Effector memory CD8-positive, alpha-beta T cell (primary cell): ENCODE measurements at places on chromosomes 2 and 18.

GRCh38 chr2:177816766-177817165 lies 255.8 kb downstream of the PDE11A start:
- DNase-seq = no peak

GRCh38 chr2:130878316-130878715 lies 41.6 kb downstream of the ARHGEF4 start:
- DNase-seq = no peak

DNA sequence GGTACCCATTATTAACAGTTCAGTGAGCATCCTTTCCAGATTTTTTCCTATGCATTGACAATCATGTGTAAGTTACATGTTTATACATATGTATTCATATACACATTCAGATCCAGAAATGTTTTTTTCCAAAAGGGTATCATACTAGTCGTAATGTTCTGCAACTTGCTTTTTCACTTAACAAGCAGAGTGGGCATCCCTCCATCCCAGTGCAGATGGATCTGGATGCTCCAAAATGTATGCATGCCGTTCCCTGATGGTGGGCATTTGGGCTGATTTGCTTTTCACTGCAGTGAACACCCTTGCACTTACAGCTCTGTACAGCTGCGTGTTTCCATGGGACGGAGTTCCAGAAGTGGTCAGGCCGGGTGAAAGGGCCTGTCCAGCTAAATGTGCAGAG lies 57.0 kb downstream of the DNMT3A start:
- no peak for DNase-seq

DNA sequence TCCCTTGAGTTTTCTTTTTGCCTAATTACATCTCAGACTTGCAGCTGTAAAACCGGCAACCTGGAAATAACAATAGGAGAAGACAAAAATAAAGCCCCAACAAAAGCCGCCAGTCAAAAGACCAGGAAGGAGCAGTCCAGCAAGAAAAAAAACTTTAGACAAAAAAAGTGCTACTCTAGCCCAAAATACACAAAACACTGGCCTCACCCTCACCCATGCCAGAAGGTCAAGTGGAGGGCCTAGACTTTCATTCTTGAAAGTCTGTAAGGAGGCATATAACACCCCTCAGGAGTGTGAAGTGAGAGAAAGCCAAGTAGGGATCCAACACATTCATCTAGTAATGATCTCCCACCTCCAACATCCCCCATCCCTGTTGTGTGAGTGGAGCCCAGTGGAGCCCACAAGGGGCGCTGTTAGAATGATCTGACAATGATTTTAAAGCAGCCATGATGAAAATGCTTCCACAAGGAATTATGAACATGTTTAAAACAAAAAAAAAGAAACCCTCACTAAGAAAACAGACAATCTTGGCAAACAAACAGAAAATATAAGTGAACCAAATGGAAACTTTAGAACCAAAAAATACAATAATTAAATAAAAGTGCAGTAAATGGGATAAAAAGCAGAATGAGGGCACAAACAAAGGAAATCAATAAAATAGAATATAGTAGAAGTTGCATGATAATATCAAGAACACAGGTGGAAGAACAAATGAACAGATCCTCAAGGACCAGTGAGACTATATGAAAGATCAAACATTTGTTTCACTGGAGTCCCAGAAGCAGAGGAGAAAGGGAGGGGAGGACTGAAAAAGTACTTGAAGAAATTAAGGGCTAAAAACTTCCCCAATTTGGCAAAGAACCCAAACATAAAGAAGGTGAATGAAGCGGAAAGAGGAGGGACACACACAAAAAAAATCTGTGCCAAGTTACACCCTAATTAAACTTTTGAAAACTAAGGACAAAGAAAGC lies 23.9 kb downstream of the SESTD1 start:
- DNase-seq = no peak

DNA sequence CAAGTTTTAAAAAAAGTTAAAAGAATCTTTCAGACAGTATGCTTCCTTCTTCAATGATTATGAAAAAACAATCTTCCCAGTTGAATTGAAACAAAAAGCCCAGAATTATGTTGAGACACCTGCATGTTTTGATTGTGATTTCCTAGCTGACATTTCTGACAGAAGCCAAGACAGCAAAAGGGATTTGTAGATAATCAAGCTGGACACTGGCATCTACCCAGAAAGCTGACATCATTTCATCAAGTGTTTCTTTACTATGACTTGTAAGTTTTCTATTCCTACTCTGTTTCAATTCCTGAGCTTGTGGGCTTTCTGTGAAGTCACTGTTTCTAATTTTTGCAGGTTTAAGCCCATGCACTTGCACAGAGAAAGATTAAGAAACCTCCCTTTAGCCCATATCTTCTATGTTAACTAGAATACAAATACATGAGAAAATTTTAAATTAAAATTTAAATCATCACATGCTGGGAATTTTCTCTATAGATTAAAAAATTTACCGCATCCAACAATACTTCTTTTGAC lies 82.9 kb upstream of the CCDC85A start:
- no peak for DNase-seq

GRCh38 chr2:15919716-15920434 lies 20.5 kb upstream of the MYCN start:
- DNase-seq = no peak

DNA sequence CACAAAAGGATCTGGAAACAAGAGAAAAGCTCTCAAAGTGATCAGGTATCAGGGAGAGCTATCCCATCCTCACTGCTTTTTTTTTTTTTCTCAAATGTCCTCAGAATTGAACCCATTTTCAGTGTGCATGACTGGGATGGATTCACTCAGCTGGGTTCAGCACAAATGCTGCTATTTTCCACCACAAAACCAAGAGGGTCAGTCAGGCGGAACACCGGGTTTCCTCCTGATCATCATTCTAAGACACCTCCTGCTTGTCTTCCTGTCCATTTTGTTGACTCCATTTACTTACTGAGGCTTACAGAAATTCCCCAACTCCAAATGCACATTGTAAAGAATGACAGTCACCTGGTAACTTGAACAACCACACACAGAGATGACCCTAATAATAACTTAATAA lies 39.9 kb downstream of the CYRIA start:
- DNase-seq = no peak

- DNase-seq = no peak
Observed at GRCh38 chr18:269480-270095, 1.7 kb upstream of the THOC1 start.

DNA sequence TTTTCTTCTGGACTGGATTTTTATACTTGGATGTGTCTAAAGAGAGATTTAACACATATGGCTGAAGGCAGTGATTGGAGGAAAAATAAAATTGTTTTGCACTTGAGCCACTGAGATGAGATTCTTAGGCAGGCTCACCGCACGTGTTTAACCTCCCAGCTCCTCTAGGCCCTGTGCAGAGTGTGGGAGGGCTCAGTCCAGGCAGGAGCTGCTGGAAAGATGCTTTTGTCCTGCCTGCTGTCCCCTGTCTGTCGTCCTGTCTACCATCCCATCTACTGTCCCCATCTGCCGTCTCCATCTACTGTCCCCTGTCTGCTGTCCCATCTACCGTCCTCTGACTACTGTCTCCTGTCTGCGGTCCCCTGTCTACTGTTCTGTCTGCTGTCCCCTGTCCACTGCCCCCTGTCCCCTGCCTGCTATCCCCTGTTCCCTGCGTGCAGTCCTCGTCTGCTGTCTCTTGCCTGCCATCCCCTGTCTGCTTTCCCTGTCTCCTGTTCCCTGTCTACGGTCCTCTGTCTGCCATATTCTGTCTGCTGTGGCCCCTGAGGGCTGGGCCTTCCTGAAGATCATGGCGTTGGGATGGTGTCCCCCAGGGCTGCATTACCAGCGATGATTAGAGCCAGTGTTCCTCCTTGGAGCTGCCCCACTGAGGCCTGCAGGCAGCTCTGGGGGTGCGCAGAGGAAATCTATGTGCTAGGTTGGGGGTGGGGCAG lies 43.7 kb upstream of the HS6ST1 start:
- DNase-seq = no peak

- no peak for DNase-seq
Observed at GRCh38 chr2:10446631-10447030, 1.5 kb downstream of the ODC1 start.

- DNase-seq = no peak
Observed at GRCh38 chr18:55320424-55321264, 267.3 kb downstream of the TCF4 start.

DNA sequence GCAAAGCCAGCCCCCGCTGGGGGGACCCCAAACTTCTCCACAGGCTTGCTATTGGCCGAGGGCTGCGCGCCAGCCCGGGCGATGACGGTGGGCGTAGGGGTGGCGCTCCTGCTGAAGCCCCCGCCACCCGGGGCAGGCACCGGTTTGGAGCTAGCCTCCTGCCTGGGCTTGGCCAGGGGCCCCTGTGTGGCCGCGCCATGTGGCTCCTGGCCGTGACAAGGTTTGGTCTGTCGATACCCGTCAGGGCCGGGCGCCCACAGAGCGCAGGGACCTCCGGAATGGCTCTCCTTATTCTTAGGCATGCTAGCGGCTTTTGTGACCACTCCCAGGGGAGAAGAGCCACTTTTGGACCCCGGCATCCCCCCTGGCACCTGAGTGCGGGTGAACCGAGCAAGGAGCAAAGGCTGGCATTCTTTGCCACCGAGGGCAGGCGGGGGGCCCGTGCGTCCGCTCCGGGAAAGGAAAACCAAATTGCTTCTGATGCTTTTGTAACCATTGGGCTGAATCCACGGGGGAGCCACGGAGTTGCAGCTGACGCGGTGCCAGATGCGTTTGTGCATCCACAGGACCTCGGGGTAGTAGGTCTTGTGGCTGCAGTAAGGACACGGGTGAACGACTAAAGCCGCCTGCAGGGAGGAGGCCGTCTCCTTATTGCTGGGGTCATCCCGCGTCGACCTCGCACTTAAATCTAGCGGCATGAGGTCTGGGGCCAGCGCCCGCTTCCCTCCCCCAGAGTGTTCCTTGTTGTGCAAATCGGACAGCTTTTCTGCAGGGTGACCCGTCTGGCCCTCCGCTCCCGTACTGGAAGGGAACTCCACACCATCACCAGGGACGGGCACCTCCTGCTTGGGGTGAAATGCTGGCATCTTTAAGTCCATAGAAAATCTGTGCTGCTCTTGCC lies 115.6 kb downstream of the ZNF516 start:
- DNase-seq = no peak

DNA sequence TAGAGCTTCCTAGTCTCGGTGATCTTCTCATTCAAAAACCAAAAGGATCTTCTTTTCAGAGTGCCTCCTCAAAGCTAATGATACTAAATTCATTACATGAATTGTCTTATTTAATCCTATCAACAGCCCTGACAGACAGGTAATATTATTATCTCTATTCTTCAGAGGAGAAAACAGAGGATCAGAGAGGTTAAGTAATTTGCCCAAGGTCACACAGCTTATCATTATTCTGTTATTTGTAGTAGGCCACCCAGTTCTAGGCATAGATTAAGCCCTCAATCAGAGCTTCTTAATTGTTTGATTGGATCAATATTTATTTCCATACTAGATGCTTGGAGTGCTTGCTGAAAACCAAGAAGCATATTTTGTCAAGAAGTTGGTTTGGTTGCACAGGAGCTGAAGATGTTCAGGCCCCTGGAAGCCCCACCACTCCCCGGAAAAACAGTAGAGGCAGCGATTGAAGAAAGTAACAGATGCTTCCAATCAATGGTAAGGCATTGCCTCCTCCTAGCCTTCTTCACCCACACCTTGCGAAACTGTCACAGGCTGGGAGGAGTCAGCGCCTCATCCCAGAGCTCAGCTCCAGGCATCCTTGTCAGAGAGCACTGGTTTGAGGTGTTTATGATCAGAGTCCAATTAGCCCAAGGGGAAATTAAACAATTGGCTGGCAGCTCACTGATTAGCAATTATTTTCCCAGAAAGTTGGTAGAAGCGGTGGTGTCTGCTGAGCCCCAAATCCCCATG lies 487.2 kb downstream of the BCL11A start:
- DNase-seq = no peak

DNA sequence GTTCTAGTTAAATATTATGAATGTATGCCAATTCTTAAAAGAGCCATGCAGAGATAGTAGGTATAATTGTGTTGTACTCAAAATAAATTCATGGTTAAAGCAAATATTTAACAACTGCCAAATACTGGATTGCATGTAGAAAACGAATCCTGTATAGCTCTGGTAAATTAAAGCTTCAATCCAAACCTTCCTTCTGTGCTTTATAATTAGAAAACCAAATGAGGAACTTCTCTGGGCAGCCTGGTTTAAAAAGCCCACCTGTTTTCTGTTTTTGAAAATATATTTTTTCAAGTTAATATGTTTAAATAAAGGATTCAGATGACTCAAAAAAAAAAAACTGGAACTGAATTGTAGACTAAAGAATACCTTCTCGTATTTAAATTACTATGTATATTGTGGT lies 48.3 kb upstream of the ITGA4 start:
- no peak for DNase-seq

GRCh38 chr2:72778410-72778809 lies 47.4 kb downstream of the EXOC6B start:
- DNase-seq = no peak

- no peak for DNase-seq
Observed at GRCh38 chr2:108287169-108287568, 1.5 kb upstream of the SULT1C2 start.

- no peak for DNase-seq
Observed at GRCh38 chr18:11154368-11154989, 5.1 kb upstream of the PIEZO2 start.
